ENCODE measurements at places on chromosomes 16 and 17. TPM values are rescaled to one million over a fixed set of nuclear protein-coding genes. Genes with fewer than 3 reads are reported as not detected.
A peak's percentile ranks its signal among the peaks of the same experiment; 100 is the strongest.

- DNase-seq = no peak
These were observed 326.9 kb downstream of the SLC39A11 start for GRCh38 chr17:72765368-72766153.

The ZNF469 gene
- total RNA-seq = 0.39 TPM

The CCL16 gene
- total RNA-seq = 0.13 TPM

DNA sequence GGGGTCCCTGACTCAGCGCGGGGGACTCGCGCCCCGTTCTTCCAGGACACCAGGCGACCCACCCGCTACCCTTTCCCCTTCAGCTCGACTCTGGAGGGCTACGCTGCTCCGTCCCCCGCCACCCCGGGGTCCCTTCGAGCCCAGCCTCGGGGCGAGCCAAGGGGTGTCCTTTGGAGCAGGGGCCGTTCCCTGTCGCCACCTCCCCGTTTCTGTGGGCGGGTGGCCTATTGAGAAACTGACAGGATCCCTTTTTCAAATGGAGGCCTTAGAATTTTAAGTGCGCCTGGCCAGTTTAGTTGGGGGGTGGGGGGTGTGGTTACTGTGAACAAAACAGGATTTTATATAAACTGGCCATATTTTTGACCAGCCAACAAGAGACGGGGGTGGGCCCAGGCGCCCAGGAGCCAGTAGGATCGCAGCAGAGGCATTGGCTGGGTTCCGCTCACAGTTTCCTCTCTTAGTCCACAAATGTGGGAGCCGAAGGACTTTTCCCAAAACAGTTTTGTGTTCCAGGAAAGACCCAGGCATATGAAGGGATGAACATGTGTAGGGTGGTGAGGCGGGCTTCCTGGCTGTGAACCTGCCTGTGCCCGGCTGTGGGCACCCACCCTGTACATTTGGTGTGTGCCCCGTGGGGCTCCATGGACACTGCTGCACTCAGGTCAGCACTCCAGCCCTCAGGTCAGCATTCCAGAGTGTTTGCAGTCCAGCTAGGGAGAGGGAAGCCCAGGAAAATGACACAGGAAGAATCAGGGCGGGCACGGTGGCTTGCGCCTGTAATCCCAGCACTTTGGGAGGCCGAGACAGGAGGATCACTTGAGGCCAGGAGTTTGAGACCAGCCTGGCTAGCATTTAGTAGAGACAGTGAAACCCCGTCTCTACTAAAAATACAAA lies 722 bp upstream of the TIMP2 start:
- peak; percentile 91 for DNase-seq

DNA sequence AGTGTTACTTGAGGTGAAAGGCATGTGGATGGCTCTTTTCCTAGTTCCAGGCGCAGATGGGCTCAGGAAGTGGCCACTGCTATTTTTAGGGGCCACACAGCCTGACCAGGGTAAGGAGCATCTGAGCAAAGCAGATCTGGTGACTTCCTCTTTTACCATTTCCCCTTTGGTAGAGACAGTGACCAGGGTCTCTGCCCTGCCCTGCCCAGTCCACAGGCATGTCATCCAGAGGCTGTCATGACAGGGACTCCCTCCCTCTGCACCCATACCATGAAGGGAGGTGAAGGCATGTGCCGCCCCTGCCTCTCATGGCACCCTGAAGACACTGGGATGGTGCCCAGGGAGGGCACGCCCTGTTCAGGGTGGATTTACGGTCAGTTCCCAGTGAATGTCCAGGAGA lies 2.2 kb downstream of the PLA2G15 start:
- DNase-seq = no peak

GRCh38 chr16:65308506-65308905 lies 186.6 kb upstream of the CDH11 start:
- no peak for DNase-seq

The TMEM100 gene
- total RNA-seq = 5.6 TPM

The CTF1 gene
- total RNA-seq = 0.13 TPM

The ABCC6 gene
- 0.13 TPM for total RNA-seq

DNA sequence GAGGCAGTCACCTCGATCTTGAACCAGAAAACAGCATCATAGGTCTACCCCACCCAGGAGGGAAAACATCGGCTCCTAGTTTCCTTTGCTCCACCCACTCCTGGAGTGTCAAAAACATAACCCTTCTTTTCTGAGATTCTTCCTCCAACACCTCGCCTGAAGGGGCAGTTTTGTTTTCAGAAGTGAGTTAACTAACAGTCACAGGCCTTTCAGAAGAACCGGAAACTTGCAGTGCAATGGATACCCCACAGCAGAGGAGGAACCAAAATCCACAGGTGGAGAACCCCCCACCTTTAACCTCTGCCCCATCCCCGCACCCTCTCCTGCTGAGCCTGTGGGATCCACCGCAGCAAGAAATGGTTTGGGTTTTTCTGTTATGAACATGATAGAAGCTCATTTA lies 7.8 kb upstream of the TEX2 start:
- no peak for DNase-seq

The NTN3 gene
- total RNA-seq = under 0.01 TPM

- no peak for DNase-seq
These were observed 17.4 kb upstream of the OR1F1 start for GRCh38 chr16:3170440-3171180.

GRCh38 chr16:11258553-11259492 lies 2.8 kb upstream of the SOCS1 start:
- no peak for DNase-seq

GRCh38 chr16:20064931-20065330 lies 8.8 kb downstream of the GPR139 start:
- peak; percentile 36 for DNase-seq

The VMO1 gene
- total RNA-seq = 0.39 TPM

The KRT20 gene
- total RNA-seq = not detected

The OTOP2 gene
- not detected for total RNA-seq

DNA sequence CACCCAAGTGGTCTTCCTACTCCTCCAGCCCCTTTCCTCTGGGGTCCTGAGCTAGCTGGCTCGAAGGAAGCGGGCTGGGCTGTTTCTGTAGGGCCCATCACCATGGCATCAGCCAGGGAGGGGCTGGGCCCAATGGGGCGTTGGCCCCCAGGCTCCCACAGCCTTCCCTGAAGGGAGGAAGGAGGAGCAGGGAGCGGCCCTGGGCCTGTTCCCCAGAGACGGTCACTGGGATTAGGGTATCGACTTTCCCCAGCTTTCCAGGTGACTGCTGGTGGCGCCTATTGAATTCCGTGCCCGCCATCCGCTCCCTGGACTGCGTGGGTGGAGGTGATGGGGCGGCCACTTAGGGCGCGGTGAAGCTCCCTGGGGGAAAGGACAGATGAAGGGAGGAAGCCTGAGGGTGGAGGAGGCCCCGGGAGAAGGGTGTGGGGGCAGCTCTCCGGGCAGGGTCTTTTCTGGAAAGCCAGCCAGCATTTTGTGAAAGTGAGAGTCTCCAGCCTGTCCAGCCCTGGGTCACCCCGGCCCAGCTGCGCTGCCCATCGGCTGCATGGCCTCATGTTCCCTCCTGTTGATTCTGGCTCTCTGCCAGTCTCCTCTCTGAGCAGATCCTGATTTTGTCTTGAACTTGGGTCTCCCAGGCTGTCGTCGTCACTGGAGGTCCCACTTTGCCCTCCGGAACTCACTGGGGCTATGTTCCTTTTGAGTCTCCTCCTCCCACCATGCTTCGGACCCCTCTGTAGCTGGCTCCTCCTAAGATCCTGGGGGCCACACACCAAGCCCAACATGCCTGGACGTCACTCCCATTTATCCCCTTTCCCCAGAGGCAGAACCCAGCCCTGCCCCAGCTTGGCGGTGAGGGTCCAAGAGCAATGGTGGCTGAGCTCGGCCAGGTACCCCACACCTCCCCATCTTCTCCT lies 9.8 kb downstream of the NHERF1 start:
- DNase-seq = no peak

DNA sequence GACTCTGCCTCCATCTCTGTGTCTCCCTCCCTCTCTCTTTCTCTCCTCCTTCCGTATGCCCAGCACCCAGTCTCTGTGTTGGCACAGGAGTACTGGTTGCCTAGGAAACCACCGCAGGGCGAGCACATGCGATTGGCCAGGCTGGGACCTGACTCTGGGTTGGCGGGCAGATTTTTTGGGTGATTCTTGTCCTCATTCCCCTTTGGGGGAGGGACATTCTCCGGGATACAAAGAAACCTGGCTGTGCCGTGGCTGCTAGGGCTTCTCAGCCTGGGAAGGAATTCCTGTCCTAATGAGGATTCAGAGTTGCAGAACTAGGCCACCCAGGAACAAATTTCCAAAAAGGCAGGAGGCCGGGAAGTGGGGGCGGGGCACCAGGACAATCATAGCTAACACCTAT lies 168.9 kb downstream of the SHISA9 start:
- DNase-seq = no peak

DNA sequence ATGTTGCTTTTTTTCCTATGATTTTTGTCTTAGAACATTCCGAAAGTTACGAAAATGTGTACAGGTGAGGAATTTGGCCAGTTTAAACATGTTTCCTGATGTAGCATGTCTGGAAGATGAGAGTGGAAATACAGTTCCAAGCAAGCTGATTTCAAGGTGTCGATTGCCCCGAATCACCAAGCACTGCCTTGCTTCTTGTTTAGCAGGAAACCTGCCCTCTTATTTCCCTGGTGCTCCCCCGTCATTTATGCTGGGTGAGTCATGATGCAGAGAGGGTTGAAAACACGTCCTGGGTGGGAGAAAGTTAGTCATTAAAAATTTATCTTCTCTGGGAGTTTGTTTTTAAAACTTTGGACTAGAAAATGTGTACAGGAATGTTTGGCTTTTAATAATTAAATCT lies 608.6 kb upstream of the EEF2KMT start:
- DNase-seq = no peak

GRCh38 chr16:50830698-50831097 lies 88.8 kb downstream of the CYLD start:
- no peak for DNase-seq

GRCh38 chr17:59565959-59566324 lies 532 bp downstream of the DHX40 start:
- peak; percentile 72 for DNase-seq

The OR4D1 gene
- total RNA-seq = not detected

DNA sequence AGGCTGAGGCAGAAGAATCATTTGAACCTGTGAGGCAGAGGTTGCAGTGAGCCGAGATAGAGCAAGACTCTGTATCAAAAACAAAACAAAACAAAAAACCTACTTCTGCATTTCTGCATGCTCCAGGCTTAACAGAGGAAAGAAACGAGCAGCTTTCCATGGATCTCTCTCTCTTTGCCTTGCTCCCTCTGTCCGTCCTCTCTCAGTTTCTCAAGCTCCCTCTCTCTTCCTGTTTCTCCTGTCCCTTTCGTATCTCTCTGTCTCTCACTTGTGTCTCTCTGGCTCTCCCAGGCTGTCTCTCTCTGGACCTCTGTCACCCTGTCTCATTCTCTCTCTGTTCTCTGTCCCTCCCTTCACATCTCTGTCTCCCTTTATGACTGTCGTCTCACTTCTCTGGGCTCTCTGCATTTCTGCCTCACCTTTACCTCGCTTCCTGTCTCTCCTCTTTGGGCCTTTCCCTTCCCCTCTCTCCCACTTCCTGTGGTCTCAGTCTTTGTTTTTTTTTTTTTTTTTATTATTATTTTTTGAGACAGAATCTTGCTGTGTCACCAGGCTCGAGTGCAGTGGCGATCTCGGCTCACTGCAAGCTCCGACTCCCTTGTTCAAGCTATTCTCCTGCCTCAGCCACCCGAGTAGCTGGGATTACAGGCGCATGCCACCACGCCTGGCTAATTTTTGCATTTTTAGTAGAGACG lies 4.1 kb upstream of the PITPNA start:
- DNase-seq = no peak

DNA sequence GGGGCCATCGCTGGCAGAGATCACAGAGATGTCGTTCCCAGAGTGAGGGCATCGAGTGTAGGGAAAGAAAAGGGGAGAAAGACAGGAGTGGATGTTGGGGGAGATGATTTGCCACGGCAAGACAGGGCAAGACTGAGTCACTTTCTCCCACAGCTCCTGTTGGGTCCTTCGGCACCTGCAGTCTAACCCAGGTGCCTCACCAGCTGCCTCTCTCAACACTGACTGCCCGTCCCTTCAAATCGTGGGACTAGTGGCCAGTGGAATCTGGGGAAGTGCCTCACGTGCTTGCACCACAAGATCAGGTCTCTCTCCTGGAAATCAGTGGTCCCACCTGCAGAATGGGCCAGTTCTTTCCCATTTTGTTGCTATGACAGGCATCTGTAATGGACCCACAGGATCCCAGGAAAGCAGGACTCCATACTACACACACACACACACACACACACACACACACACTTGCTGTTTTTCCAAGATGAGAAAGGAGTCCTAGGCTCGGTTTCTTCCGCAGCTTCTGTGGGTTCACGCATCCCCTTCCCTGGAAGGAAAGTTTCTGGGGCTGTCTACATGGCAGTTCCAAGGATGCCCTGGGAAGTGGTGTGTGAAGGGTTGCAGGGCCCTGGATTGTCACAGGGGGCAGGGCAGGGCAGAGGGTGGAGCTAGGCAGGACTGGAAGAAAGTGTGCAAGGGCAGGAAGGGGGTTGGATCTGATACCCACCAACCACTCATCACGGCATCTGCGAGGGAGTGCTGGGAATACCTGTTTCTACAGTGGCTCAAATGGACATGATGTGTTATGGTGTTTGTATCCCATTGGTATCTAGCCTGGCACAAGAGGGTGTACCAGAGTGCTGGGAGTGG lies 10.2 kb upstream of the CBX8 start:
- no peak for DNase-seq

- no peak for DNase-seq
These were observed 29.0 kb downstream of the SRL start for GRCh38 chr16:4212934-4213296.

- peak; percentile 30 for DNase-seq
These were observed 10.6 kb downstream of the QRICH2 start for GRCh38 chr17:76297436-76297835.

GRCh38 chr17:63162406-63163157 lies 196.5 kb downstream of the TANC2 start:
- DNase-seq = peak; percentile 77

DNA sequence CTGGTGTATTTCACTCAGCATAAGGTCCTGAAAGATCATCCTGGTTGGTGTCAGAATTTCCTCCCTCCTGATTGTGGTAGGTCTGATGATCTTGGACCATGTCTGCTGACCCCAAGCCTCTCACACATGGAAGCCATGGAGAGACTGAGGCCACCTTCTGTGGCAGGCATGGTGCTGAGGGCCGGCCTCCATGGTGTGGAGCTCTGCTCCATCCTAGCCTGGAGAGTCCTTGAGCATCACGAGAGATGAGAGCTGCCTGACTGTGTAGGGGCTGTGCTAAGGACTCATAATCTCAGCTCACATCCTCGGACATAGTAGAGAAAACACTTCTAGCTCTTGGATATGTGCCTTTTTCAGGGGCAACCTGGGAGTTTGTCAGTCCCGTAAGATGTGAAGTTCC lies 40.6 kb downstream of the MPRIP start:
- no peak for DNase-seq

GRCh38 chr16:81625544-81626153 lies 153.4 kb upstream of the PLCG2 start:
- DNase-seq = peak; percentile 96

The PPY gene
- not detected for total RNA-seq

DNA sequence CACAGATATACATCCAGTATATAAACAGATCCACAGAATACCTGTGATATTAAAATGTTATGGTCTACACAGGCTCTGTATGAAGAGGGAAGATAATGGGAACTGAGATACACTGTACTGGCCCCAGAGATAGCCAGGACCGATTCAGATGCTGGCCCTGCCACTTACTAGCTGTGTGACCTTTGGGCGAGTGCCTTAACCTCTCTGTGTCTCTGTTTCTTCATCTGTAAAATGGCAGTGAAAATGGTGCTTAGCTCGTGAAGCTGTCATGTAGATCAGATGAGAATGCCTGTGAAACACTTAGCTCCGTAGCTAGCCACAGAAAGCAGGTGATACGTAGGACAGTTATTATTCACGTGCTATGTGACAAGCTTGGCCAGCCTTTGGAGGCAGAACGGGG lies 22.2 kb downstream of the NKD1 start:
- DNase-seq = no peak

- DNase-seq = no peak
These were observed 1.5 kb downstream of the IST1 start for GRCh38 chr16:71896764-71897368.

The GPRC5B gene
- total RNA-seq = 39.3 TPM
